ENCODE measurements at places on chromosomes 3 and 15.

- DNase-seq: no peak
These were observed 55.7 kb downstream of the PXYLP1 start for GRCh38 chr3:141287326-141287725.

GRCh38 chr3:47413751-47414150 lies 32.9 kb downstream of the PTPN23 start:
- DNase-seq: no peak

- DNase-seq: no peak
These were observed 6.1 kb downstream of the SOX14 start for GRCh38 chr3:137770066-137770834.

DNA sequence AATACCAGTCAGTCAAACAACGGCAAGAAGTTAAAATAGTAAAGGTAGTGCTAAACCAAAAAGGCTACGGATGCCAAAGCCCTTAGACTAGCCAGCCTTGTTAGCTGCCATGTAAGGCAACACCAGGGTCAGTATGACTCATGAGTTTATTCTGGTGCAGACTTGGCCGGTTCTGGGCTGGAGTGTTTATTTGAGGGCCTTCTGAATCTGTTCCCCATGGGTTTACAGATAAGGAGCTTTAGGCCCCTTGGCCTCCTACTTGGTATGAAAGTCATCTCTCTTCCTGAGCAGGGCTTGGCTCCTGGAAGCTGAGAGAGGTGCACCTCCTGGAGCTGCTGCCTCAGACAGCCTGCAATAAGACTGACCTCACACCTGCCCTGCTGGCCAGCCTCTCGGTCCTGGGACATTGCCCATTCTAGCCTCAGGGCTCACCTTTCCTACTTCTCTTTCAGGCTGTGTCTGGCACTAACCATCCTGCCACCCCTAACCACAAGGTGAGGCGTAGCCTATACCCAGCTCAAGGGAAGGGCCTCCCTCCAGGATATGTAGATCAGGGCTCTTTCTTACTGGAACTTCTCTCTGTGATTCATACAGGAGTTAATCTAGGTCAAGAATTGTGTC lies 10.4 kb upstream of the RTP1 start:
- no peak for DNase-seq

DNA sequence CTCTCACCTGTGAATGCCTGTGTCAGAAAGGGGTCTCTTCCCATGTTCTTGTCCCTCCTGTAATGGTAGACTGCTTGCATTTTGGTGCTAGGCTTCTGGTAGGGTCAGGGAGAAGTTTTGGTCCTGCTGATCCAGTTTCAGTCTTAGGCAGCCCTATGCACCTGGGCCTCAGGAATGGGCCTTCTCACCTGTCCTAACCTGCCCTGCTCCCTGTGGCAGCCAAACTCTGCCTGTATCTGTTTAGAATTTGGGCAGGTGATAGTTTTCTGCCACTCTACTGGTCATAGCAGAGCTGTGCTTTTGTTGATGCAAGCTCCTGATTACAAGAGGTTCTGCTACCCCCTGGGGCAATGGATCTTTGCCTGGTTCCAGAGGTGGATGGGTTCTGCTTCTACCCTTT lies 118.7 kb downstream of the PLCL2 start:
- DNase-seq: no peak

DNA sequence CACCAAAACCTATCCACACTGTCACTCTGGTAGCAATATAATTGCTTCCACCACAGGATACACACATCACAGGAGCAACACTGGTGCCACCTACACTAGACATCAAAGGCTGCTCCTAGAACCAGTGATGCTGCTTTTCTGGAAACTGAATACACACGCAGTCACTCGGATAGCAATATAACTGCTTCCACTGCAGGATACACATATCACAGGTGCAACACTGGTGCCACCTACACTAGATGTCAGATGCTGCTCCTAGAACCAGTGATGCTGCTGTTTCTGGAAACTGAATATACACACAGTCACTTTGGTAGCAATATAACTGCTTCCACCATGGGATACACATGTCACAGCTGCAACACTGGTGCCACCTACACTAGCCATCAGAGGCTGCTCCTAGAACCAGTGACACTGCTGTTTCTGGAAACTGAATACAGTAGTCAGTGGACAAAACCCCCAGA lies 6.9 kb upstream of the TNFSF10 start:
- no peak for DNase-seq

DNA sequence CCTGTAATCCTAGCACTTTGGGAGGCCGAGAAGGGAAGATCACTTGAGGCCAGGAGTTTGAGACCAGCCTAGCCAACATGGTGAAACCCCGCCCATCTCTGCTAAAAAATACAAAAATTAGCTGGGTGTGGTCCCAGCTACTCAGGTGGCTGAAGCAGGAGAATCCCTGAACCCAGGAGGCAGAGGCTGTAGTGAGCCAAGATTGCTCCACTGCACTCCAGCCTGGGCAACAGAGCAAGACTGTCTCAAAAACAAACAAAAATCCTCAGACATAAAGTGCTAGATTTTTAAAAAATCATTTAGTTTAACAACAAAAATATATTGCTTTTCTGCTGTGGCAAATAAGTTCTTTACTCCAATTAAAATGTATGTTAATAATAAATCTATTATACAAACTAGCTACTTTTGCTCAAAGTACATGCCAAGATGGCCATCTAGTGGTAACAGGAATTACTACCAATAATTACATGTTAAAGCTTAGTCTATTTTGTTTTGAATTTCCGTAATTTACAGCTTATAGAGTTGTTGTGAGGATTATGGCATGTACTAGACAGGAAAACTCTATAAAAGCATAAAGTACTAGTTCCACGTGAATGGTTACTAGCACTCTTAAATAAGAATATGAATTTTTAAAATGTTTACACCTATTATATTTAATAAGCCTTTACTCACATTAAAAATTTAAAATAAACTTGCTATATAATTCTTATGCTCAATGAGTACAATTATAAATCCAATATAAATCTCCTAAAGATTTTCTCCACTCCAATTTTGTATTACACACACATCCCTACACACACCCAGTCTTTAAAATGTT lies 39.0 kb downstream of the GABPB1 start:
- no peak for DNase-seq

DNA sequence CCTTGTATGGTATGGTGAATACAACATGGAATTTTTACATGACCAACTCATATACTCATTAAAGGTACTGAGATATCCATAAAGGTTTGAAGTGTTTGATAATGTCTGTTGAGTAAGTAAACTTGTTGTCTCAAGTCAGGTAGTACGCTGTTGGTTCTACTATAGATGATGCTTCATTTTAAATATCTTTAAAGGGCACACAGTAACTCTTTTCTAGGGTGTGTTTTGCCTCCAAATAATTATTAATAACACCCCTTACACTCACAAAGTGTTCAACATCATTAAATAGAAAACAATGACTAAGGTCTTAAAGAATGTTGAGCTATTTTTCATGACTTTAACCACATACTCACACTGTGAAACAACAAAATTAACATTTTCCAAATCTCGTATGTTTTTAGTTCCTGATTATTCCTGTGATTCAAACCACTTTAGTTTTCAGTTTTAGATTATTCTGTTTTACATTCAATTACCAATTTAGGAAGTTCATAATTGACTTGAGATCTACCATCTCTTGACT lies 220.0 kb upstream of the NANOGP8 start:
- DNase-seq: no peak

- DNase-seq: no peak
These were observed 173.7 kb downstream of the CDIN1 start for GRCh38 chr15:36753173-36753572.

GRCh38 chr3:105347625-105348302 lies 18.9 kb upstream of the ALCAM start:
- DNase-seq: no peak

GRCh38 chr3:126433105-126433430 lies 38.4 kb downstream of the CFAP100 start:
- no peak for DNase-seq

GRCh38 chr15:97691078-97691477 lies 269.4 kb upstream of the ARRDC4 start:
- no peak for DNase-seq

DNA sequence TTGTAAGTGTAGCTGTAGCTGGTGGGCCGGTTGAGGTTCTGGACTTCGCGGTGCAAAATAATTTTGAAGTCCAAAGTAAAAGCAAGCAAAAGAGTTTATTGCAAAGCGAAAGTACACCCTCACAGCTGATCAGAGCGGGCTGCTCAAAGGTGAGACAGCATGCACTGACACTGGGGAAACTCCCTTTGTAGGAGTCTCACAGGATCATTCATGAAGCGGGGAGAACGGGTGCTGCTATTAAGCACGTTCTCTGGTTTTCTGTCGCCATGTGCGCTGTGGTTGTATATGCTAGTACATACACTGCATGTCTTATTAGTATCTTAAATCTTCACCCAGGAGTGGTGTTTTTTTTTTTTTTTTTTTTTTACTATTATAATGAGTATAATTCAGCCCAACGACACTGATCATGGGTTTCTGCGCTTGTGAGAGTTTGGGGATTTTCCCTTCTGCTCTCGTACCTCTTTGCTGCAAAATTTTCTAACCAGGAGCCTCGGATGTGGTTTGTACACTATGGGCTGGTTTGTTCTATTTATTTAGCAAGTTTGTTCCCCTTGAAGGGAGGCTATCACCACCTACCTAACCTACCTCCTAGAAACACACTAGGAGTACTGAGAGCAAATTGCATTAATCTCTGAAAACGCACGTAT lies 1.4 kb upstream of the AP4E1 start:
- DNase-seq: peak; percentile 84

DNA sequence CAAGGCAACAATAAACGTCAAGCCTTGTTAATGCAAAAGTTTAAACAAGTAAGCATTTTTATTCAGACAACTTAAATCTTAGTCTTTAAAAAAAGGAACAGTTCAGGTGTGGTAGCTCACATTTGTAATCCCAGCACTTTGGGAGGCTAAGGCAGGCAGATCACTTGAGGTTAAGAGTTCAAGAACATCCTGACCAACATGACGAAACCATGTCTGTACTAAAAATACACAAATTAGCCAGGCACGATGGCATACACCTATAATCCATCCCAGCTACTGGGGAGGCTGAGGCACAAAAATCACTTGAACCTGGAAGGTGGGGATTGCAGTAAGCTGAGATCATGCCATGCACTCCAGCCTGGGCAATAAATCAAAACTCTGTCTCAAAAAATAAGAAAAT lies 19.9 kb downstream of the ZBTB20 start:
- DNase-seq: no peak

DNA sequence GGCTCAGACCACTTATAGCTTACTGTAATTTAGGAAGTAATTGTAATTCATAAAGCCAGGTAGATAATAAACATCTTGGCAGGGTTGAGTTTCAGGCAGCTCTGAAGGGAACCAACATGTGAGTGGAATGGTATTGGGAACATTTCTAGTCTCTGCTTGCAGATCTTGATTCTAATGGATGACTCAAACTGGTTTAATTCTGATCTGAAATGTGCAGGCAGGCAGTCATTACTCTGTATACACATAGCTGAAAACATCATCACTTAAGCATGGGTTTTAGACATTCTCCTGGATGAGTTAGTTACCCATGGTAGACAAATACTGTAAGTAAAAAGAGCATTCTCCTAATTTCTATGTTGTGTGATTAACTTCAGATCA lies 317.0 kb upstream of the TPRG1 start:
- DNase-seq: no peak

- DNase-seq: no peak
These were observed 47.8 kb downstream of the SLC41A3 start for GRCh38 chr3:126036056-126036549.

- no peak for DNase-seq
These were observed 30.9 kb downstream of the UBE2E1 start for GRCh38 chr3:23836536-23837230.

DNA sequence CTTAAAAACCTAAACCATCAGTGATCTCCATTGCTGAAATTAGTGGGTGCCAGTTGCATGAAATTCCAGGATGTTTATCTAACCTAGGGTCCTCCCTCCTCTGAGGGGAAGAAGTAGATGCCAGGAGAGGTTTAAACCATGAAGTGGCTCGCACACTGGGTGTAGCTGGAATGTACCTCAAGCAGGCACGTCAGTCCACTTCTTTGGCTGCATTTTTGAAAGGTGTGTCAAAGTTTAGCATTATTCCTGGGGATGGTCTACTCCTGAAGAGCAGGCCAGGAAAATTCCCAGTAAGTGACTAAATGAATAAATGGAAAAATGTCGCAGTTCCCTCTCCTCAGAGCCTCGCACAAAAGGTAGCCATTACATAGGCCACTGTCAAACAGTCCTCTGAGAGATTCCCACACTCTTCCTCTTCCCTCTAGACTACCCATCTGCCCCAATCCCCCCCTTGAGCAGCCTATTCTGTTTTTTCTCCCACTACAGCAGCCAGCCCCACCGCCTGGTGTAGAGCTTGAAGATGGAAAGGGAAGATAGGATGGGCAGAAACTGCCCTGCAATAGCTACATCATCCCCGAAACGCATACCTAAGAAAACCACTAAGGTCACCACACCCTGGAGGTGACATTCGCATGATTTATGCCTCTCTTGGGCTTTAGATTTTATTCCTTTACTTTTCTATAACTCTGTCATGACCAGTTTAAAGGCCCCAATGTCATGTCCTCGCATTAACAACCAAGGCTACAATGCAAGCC lies 655 bp upstream of the TMOD3 start:
- no peak for DNase-seq

- peak; percentile 38 for DNase-seq
These were observed 754 bp downstream of the B3GNT5 start for GRCh38 chr3:183253528-183254486.

DNA sequence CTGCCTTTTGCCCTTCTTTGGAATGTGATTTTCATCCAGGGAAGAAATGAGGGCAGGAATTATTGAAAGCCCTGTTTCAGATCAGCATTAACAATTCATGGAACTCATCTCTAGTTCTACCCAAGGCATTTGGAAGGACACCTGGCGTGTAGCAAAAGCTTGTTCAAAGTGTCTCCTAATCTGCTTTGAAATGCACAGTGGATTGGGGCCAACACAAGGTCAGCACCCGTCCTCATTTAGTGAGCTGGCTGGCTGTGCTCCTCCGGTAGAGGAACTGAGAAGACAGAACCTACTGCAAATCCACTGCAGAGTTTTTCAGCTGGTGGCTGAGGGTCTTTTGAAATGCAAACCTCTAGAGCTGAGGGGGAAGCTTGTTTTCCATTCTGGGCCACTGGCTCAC lies 141.6 kb upstream of the STT3B start:
- no peak for DNase-seq

DNA sequence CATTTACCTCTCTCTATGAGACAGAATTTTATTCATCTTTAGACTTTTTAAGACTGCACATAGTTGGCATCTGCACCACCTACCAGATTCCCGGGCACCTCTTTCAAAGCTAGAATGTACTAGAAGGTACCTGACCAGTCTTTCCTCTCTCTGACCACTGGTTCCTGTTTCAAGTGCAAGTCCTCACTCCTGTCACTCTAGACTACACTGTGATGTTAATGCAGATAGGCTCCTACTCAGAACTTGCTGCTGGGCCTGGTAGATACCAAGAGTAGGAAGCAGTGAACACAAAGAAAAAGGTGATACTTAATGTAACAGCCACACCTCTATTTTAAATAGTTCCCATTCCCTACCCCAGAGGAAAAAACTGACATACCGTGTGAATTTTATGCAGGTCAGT lies 8.1 kb upstream of the TCAIM start:
- no peak for DNase-seq

Measured in CD4-positive, alpha-beta T cell treated with Interleukin-15 for 1 hour (primary cell).